ENCODE measurements at places on chromosomes 4 and X.

DNA sequence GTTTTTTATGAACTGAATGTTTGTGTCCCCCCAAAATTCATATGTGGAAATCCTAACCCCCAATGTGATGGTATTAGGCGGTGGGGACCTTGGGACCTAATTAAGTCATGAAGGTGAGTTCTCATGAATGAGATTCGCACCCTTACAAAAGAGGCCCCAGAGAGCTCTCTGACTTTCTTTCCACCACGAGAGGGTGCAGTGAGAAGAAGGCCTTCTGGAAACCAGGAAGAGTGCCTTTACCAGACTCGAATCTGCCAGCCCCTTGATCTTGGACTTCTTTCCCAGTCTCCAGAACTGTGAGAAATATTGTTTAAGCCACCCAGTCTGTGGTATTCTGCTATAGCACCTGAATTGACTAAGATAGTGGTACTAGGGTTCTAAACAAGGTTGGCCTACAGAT is 40.8 kb downstream of the STK26 start:
- DNase-seq = no peak

GRCh38 chrX:15939737-15940136 is 85.1 kb upstream of the AP1S2 start:
- no peak for DNase-seq

GRCh38 chr4:41150401-41150800 is 63.9 kb downstream of the APBB2 start:
- DNase-seq = no peak

DNA sequence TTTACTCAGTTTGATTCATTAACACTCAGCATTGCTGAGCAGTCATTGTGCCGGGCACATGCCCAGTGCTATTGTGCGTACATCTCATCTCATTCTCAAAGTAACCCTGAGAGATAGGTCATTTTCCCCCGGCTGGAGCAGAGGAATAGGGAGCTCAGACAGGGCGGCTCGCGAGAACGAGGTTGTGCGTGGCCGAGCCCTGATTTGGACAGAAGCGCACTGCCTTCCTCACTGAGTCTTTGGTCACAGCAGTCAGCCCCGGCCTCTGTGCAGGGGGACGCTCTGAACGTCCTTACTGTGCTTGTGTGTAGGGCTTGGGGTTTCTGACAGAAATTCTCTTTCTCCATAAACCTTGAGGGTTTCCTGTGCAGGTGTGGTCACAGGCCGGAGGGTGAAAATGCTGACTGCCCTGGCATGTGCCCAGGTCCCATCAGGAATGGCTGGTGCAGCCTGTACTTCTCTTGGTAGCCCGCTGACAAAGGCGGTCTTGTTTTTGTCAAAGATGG is 39.5 kb downstream of the NOP14 start:
- no peak for DNase-seq

GRCh38 chrX:10507181-10507580 is 113.2 kb downstream of the MID1 start:
- DNase-seq = no peak

- no peak for DNase-seq
Observed at GRCh38 chrX:68676335-68676734, 28.9 kb downstream of the STARD8 start.

DNA sequence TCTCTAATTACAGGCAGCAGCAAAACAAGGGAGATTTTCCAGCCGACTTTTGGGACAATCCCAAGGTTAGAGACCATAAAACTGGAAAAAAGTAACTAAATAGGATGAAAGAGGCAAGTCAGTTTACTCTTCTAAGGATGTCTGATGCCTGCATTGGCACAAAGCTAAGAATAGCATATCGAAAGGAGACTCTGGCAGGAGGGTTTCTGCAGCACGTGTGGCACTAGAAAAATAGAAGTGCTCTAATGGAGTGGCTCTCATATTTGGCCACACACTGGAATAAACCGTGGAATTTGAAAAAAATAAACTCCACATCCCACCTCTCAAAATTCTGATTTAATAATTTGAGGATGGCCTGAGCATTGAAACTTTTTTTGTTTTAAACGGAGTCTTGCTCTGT is 77.2 kb upstream of the ARSJ start:
- DNase-seq = no peak

DNA sequence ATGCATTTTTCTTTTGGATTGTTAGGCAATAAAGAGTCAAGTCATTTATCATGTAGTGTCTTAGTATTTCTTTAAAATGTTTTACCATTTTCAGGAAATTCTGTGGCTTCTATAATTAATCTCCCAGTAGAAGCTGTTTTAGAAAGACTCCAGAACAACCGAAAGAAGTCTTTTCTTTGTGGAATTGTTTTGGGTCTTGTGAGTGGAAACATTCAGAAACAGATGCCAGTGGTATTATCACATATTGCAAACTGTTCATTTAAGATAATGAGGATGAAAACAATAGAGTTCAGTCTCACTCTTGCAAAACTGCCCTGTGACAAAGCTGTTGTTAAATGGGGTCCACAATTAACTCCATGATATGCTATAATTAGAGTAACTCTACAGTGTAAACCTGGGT is 211.2 kb upstream of the KIT start:
- DNase-seq = no peak

Data from activated CD8-positive, alpha-beta memory T cell treated with anti-CD3 and anti-CD28 coated beads for 1 hour (primary cell).